ENCODE measurements at places on chromosomes 6 and 20.

- DNase-seq = no peak
Observed at GRCh38 chr6:11692451-11693376, 85.9 kb downstream of the ADTRP start.

- DNase-seq = no peak
Observed at GRCh38 chr20:32523613-32524213, 61.4 kb downstream of the NOL4L start.

- no peak for DNase-seq
Observed at GRCh38 chr6:43673444-43674084, 14.0 kb downstream of the MRPS18A start.

DNA sequence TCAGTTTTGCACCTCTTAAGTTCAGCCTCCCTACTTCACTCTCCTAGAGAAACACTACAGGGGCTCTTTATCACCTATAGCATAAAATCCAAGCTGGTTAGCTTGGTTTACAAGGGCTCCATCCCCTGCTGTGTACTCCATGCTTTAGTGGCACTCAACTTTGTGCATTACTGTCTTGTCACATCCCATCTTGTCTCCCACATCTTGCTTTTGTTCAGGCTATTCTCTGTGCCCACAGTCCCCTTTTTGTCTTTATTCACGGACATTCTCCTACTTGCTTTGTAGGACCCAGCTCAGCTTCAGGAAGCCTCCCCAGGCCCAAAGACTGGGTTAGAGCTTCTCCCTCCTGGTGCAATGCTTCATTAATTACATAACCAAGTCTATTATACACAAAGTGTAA lies 107.9 kb upstream of the SPACA1 start:
- DNase-seq = no peak

- no peak for DNase-seq
Observed at GRCh38 chr6:45512717-45513116, 135.0 kb upstream of the SUPT3H start.

GRCh38 chr6:107185391-107185970 lies 70.2 kb upstream of the BEND3 start:
- DNase-seq = peak; percentile 53

DNA sequence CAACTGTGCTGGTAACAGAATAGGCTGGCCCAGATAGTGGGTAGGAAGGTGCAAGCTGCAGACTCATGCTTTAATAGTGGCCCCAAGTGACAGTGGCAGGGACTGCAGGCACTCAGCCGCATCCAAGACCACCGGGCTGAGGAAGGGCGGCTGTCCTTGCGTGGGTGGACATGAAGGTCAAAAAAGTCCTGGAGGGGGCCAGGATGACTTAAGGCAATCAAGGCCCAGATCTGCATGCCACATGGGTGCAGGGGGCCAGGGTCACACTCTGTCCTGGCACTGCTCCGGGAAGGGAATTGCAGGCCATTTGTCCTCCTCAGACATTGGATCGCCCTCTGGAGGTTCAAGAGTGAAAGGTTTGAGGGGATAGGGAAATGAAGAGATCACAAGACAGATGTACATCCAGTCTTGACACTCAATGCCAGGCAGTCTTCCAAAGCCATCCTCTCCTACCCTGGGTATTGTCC lies 10.4 kb upstream of the VNN2 start:
- DNase-seq = no peak

DNA sequence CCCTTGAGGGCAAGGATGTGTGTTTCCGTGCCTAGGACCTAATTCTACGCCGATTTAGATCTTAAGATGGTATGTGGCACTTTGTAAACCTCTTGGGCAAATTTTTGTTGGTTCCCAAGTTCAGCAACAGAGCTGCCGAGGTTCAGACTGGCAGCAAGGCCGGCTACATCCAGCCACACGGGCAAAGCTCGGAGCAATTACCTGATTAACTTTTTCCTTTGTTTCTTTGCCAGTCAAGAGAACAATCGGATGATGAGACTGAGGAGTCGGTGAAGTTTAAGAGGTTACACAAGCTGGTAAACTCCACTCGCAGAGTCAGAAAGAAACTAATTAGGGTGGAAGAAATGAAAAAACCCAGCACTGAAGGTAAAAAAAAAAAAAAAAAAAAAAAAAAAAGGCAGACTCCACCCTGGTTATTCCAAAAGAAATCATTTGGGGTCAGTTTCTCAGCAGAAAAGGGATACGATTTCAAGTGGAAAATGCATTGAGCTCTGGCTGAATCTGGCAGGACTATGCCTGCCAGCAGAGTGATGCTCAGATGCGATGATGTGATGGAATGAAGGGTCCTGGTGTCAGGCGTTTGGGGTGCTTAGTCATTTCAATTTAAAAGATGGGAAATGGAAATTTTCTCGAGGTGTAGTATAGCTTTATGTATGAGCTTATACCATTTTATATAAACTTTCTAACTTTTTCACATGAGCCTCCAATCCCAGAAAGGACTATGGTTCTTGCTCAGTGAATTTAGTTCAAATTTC lies 171.6 kb downstream of the SASH1 start:
- no peak for DNase-seq

DNA sequence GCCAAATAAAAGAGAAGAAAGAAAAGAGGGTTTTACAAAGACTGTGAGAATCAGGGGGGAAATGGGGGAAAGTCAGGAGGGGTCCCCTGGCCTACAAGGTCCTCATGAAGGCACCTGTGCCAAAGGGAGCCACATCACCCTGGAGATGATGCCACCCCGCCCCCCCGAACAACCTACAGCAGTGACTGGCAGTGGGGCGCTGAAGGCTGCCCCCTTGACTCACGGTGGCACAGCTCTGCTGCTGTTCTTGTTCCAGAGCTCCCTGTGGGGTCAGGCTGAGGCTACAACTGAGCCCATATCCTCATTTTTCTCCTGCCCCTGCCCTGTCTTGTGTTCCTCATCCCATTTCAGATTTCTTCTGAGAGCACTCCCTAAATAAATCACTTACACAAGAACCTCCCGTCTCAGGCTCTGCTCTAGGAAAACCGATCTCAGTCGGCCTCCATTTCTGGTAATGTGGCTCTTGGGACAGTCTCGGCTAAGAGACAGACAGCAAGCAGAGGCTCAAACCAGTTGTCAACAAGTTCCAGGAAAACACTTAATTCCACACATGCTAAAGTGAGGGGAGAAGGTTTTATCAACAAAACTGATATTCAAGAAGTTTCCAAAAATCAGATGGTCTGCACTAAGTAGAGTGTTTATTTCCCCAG lies 105.7 kb downstream of the SNAP25 start:
- DNase-seq = no peak

- DNase-seq = no peak
Observed at GRCh38 chr6:157185986-157186385, 137.3 kb downstream of the TMEM242 start.

GRCh38 chr6:69286331-69286730 lies 510.5 kb downstream of the LMBRD1 start:
- DNase-seq = no peak

DNA sequence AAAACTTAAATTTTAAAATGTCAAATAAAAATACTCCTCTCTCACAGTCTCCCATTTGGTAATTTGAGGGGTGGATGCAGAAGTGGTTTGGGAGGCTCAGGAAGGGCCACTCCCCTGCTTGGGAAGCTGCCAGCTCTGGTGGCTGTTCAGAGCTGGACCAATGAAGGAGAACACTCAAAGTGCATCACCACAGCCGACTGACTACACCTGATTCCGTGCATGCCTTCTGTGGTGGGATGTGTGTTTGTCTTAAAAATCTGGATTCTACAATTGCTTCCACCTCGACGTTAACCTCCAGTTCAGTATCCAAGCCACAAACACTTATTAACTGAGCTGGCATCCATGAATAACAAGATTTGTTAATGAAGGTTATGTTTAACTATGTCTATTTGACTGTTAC lies 137.3 kb downstream of the FOXC1 start:
- DNase-seq = no peak

DNA sequence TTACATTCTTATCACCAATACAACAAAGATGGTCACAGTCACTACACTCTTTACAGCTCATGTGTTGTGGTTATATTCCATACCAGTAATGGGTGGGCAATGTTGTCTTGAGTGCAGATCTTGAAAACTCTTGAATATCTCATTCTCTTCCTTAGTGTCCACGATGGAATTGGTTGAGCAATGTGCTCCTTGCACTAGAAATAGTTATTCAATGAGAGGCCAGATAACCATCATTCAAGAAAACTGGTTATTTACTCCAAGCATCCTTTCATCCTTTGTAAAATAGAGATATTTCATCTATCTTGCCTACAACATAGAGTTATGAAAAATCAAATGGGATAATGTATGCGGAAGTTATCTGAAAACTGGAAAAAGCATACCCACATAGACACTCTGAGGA lies 215.9 kb downstream of the ARHGAP18 start:
- no peak for DNase-seq

DNA sequence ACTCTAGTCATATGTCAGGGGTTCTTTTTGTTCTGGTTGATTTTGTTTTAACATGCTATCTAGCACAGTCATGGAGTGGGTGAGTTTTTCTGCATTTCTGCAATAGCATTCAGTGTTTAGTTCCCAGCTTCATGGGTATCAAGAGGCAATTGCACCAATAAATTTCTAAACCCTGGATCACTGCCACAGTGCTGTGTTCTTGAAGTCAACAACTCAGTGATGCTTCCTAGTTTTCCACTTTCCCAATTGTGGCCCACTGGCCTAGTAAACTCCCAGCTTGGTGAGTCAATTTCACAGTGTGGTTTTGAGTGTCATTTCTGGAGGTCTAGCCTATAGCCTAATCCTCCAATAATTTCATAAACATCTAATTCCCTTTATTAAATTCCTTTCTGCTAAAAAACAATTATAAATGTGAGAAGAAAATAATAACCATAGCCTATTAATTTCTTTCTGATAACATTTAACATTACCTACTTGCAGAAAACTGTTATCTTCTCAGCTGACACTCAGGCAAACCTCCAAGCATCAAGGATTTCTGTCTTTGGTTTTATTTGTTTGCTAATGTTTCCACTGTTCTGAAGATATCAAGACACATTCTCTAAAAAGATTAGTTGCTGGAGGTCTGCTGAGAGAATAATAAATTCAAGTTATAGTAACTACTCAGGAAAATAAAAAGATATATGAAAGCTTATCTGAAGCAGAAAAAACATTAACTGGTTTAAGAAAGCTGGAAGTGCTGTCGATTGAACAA lies 89.9 kb downstream of the PDE7B start:
- no peak for DNase-seq

- no peak for DNase-seq
Observed at GRCh38 chr6:2752477-2753109, 1.9 kb upstream of the MYLK4 start.

DNA sequence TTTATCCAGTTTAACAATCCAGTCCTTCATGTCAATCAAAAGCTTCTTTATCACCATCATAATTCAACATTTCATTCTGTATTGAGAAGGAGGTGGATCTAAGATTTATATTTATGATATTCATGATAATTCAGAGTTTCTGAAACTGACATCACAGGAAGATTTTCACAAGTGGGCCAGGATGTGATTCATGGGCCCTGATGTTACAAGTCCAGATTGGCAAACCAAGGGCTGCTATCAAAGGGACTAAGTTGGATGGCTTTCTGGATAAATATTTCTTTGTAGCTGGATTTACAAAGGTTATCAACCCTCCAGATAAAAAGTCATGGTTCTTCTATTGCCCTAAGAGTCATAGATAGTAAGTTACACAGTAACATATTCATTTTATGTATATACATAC lies 866.5 kb downstream of the KIF16B start:
- no peak for DNase-seq

- no peak for DNase-seq
Observed at GRCh38 chr6:11552442-11552841, 14.9 kb downstream of the TMEM170B start.

- no peak for DNase-seq
Observed at GRCh38 chr20:58712151-58712791, 19.7 kb downstream of the NPEPL1 start.

GRCh38 chr6:11604215-11604614 lies 66.7 kb downstream of the TMEM170B start:
- no peak for DNase-seq

- DNase-seq = no peak
Observed at GRCh38 chr6:116714761-116715160, 33.8 kb downstream of the KPNA5 start.

DNA sequence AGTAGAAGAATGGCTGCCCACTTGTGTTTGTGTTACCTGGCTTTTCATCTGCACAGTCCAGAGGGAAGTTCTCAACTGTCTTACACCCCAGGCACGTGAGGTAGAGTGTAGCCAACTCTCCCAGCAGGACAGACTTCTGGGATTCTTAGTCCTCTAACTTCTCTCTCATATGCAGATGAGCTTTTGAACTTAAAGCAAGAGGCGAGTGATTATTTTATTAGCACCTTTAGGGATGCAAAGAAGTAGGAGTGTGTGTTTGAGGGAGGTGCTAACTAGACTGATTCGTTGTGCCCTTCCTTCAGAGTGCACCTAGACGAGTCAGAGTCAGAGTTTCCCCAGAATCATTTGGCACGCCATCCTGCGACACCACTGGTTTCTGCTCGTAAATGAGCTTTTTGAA lies 10.8 kb downstream of the CDYL start:
- no peak for DNase-seq

- DNase-seq = no peak
Observed at GRCh38 chr20:10665791-10666190, 8.0 kb downstream of the JAG1 start.

DNA sequence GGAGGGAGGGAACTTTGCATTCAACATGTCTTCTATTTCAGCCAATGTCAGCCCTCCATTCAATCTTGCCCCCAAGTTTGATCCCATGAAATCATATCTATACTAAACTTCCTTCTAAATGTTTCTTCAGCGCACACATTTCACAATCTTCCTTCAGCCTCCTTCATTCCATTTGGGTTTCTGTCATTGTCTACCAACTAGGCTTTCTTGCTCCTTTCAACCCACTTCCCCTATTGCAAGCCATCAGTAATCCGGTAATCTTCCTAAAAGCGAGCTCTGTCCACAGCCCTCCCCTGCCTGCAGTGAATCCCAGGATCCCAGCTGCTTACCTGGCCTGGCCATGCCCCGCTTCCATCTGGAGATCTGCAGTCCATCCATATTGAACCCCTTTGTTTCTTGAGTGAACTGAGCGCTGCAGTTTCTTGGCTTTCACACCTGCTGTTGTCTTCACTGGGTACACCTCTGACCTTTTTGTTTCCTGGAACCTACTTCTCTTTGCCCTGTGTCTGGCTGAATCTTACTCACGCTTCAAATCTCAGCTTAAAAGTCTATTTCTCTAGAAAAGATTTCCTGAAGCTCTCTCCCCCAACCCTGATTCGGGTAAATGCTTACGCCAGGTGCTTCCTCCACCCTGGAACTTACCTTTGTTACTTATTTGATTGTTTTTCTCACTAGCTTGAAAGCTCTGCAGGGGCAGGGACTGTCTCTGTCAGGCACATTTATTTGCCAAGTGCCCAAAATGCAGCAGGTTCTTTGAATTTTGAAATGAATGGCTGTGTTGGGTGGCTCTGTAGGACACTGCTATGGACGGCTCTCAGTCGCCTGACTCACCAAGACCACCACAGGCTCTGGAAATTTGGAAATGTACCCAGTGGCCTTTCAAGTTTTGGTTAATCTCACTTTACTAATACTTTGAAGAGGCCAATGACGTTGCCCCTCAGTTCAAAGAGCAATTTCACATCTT lies 50.3 kb downstream of the ADTRP start:
- no peak for DNase-seq

GRCh38 chr6:111469543-111469942 lies 13.5 kb downstream of the REV3L start:
- no peak for DNase-seq

GRCh38 chr6:166507809-166508564 lies 78.5 kb downstream of the RAMACL start:
- no peak for DNase-seq

- DNase-seq = no peak
Observed at GRCh38 chr6:101391772-101392585, 1.5 kb upstream of the GRIK2 start.

GRCh38 chr6:153073841-153074240 lies 57.2 kb downstream of the RGS17 start:
- no peak for DNase-seq

GRCh38 chr6:139882977-139883728 lies 508.7 kb upstream of the CITED2 start:
- DNase-seq = no peak

Data from NCI-H1930 (cell line).